ENCODE measurements at places on chromosomes 16 and 17.

- DNase-seq: no peak
Observed at GRCh38 chr16:75071621-75072020, 45.0 kb downstream of the LDHD start.

- DNase-seq: no peak
Observed at GRCh38 chr16:58853854-58854791, 120.0 kb upstream of the GOT2 start.

DNA sequence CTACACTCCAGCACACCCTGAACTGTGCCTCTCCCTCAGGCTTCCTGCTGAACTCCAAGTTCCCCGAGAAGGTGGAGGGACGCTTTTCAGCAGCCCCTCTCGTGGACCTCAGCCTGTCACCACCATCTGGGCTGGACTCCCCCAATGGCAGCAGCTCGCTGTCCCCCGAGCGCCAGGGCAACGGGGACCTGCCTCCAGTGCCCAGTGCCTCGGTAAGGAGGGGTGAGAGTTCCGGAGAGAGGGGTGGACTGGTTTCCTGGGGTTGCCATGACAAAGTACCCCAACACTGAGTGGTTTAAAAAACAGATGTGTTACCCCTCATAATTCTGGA, 17.4 kb downstream of the GLIS2 start:
- no peak for DNase-seq

DNA sequence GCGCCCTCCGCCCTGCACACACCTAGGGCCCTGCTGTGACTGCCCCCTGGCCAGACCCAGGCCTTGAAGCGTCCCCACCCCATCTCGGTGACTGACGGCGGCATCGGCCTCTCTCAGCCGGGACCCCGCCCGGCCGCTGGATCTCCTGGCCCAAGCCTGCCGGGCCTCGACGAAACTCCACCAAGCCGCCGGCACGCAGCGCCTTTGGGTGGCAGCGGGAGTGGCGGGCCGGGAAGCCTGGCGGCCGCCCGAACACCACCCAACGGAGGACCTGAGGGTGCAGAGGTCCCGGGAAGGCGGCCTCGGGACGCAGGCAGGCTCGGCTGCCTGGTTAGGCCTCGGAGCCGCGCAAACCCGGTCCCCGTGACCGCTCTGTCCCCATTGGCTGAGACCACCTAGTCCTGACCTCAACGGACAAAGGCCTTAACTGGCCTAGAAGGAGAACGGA, 12.0 kb upstream of the TMEM97 start:
- no peak for DNase-seq

DNA sequence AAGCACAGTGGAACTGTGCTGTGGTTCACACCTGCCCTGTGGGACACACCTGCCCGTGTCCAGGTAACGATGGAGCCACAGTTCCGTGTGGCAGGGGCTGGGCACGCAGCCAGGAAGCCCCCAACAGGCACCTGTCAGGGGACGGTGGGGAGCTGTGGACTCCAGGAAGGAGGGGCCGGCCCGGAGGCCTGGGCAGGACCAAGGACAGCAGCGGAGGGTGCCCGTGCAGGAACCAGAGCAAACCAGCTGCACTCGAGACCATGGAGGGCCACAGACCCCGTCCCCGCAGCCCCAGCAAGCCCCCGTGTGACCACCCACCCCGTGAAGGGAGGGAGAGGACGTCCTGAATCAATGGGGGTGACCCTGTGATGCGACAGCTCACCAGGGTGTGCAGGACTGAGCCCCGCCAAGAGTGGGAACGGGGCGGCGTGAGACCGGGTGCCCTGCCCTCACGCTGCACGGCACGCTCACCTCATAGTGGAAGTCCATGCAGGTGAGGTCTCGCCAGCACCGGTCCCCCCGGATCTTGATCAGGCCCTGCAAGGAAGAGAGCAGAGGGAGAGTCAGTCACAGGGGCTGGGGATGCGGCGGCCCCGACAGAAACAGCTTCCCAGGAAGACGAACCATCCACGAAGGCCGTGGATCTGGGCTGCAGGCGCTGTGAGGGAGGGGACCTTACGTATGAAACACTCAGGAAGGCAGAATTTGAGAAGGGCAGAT, 78.1 kb downstream of the LMF1 start:
- no peak for DNase-seq

DNA sequence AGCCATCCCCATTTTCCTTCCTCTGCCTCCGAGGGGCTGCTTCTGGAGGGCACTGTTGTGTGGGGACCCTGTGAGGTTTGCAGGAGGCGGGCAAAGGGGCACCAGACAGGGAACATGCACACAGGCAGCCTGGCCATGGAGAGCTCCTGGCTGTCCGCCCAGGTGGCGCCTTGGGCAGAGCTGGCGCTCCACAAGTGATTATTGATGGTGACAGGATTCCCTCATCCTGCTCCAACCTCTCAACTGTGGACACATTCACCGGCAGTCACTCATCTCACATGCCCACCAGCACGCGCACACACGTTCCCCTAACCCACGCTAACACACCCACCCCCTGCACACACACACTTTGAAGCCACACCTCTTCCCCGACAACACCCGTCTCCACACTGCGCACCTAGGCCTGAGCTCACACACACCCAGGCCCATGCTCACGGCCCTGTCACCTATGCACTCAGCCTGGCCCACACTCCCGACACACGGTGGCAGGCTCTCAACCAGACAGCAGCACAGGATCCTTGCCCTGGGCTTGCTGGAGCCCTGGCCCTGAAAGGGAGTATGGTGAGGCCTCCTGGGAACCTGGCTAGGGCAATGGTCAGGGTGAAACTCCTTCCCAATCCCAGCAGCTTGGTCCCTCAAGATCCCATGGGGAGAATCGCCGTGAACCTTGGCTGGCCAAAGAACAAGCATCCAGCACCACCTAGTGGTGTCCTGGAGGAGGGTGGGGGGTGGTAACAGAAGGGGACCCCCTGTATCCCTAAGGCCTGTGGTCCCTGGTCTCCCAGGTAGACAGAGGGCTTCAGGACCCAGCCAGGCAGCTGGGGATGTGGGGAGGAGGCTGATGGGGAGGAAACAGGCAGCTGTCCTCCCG, 3.6 kb downstream of the PNMT start:
- DNase-seq: no peak
